ENCODE measurements at places on chromosomes 2 and 18. TPM values are rescaled to one million over a fixed set of nuclear protein-coding genes. Genes with fewer than 3 reads are reported as not detected.

GRCh38 chr2:240156435-240157146 lies 16.1 kb upstream of the OTOS start:
- peak; percentile 50 for DNase-seq

DNA sequence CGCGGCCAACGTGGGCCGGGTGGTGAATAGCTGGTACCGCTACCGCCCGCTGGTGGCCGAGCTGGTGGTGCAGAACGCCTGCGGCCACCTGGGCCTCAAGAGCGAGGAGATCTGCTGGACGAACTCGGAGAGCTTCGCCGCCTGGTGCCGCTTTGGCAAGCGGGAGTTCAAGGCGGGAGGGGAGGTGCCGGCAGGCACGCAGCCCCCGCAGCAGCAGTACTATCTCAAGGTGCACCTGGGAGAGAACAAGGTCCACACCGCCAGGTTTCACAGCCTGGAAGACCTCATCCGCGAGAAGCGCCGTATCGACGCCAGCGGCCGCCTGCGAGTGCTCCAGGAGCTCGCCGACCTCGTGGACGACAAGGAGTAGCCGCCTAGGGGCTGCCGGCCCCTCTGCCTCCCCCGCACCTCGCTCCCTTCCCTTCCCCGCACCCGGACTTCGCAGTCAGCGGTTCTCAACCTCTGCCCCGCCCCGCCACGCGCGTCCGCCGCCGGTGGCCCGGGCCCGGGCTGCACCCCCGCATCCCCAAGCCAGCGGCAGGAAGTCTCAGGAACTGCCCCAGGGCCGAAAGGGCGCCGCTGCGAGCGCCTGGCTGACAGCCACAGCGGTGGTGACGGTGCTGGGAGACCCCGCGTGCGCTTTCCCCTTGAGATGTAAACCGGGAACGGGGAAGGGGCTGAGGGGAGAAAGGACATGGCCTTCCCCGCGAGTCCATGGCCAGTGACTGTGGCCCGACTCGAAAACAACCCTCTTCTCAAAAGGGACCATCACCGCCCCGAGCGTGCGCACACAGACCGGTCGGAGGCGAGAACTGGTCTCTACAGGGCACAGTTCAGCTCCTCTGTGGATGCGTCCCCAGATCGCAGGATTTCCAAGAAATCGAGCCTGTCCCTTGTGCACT lies 2.2 kb downstream of the LRATD1 start:
- peak; percentile 90 for DNase-seq

MRPL30 gene
- total RNA-seq = 49.0 TPM

- no peak for DNase-seq
Measured at GRCh38 chr2:149080971-149081370, 42.5 kb downstream of the LYPD6B start.

GRCh38 chr2:148282201-148282600 lies 261.3 kb downstream of the MBD5 start:
- no peak for DNase-seq

ESPNL gene
- 1.5 TPM for total RNA-seq

- no peak for DNase-seq
Measured at GRCh38 chr2:219099329-219099728, 38.6 kb upstream of the IHH start.

DNA sequence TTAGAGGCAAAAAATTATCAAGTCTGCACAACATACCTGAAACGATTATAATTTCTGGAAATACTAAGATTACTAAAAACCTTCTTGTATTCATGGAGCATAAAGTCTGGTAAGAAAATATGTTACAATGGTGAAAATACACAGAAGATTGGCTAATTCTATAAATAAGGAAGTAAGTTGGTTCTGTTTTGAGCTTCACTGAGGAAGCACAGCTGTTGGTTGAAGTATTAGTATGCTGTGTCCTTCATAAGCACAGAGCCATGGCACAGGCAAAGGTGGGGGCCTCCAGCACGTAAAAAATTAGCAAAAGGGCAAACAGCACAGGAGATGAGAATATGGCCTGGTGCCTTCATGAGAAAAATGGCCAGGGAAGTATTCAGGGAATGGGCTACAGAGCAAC lies 40.4 kb upstream of the ANKRD62 start:
- DNase-seq = no peak

DNA sequence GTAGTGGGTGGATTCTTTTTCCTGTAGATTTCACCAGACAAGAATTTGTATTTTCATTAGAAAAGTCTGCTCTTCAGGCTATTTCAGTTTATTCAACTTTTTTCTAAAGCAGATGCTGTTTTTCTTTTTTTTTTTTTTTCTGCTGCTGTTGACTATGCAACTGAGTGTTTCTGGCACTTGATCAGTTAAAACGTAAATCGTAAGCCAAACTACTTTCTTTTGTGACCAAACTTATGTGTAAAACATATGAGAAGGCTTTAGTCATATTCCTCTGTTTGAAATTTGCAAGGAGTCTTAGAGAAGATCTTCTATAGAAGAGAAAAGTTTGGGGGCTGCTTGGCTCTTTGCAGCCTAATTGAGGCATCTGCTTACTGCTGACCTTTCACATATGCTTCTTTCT lies 170.1 kb downstream of the PARD3B start:
- no peak for DNase-seq

MIB1 gene
- total RNA-seq = 64.3 TPM

DNA sequence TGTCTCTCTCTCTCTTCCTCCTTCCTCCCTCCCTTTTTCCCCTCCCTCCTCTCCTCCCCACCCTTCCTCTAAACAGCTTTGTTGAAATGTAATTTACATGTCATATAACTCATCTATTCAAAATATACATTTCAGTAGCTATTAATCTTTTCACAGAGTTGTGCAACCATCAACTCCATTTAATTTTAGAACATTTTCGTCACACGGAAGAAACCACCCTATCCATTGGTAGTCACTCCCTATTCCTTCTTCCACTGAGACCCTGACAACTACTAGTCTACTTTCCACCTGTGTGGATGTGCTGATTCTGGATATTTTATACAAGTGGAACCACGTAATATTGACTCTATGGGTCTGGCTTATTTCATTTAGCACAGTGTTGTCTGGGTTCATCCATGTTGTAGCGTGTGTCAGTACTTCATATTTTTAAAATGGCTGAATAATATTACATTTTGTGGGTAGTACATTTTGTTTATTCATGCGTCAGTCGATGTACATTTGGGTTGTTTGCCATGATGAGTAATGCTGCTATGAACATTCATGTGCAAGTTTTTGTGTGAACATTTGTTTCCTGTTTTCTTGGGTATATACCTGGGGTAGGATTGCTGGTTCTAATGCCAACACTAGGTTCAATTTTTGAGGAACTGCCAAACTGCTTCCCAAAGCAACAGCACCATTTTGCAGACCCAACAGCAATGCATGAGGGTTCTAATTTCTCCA lies 100.1 kb upstream of the GCFC2 start:
- DNase-seq = no peak

GRCh38 chr2:153349603-153350002 lies 129.0 kb downstream of the RPRM start:
- no peak for DNase-seq

DNA sequence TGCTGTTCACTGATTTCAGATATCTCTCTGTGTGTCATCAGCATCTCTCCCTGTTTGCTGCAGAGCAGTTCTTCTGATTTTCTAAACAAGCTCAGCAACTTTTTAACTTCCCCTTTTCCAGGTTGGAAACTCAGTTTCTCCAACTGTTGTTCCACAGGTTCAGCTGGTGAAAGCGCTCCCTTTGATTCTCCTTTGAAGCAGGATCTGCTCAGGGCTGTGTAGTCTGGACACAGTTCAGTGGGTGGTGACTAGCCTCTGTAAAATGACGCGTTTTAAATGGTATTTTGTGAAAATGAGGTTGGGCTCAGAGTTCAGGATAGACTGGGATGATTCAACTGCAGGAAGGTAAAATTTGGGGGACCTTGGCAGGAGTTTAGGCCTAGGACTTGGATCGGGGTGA lies 106.3 kb downstream of the TRIM43 start:
- no peak for DNase-seq

DNA sequence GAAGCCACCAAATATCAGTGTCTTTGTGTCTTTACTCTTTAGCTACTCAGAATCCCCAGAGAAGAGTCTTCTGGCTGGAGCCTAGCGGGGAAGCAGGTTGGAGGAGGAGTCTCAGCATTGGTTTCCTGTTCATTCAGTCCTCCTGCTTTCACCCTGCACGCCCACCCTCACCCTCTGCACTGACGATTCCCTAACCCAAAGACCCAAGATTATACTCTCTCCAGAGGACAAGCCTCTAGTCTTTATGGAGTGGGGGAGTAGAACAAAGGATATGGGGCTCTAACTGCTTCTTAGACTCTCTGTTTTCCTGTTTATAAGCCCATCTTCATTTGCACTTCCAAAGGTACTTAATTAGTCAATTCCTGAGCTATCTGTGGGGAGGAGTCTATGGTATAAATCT lies 338.8 kb downstream of the AGPS start:
- peak; percentile 52 for DNase-seq

- peak; percentile 49 for DNase-seq
Measured at GRCh38 chr18:79332646-79333045, 63.1 kb upstream of the NFATC1 start.

CNDP1 gene
- not detected for total RNA-seq

- no peak for DNase-seq
Measured at GRCh38 chr2:140580532-140581151, 1550.2 kb downstream of the LRP1B start.

GRCh38 chr2:206154197-206154596 lies 5.0 kb downstream of the NDUFS1 start:
- no peak for DNase-seq

TLX2 gene
- total RNA-seq = not detected

- no peak for DNase-seq
Measured at GRCh38 chr2:68745006-68745405, 10.4 kb downstream of the ARHGAP25 start.

GRCh38 chr2:38534746-38535403 lies 67.9 kb downstream of the HNRNPLL start:
- no peak for DNase-seq

GRCh38 chr2:9560628-9561027 lies 5.0 kb upstream of the ADAM17 start:
- DNase-seq = no peak

DNA sequence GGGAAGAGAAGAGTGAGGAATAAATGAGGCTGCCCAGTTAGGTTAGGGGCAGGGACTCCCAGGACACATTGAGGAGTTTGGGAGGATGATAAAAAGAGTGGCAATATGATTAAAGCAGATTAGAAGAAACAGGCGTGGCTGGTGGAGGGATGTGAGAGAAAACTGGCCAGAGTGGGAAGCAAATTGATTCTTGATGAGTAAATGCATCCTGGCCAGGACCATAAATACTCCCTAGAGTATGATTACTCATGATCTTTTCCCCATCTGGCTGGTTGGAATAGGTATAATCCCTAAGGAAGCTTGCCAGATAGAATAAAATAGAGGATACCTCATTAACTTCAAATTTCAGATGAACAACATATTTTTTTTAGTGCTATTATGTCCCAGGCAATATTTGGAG lies 21.5 kb upstream of the DAW1 start:
- no peak for DNase-seq

- DNase-seq = no peak
Measured at GRCh38 chr2:158774681-158775080, 20.4 kb upstream of the DAPL1 start.

CNTNAP5 gene
- total RNA-seq = 0.04 TPM

GRCh38 chr2:120798567-120799247 lies 63.0 kb downstream of the GLI2 start:
- peak; percentile 87 for DNase-seq

CHRNG gene
- total RNA-seq = not detected

DNA sequence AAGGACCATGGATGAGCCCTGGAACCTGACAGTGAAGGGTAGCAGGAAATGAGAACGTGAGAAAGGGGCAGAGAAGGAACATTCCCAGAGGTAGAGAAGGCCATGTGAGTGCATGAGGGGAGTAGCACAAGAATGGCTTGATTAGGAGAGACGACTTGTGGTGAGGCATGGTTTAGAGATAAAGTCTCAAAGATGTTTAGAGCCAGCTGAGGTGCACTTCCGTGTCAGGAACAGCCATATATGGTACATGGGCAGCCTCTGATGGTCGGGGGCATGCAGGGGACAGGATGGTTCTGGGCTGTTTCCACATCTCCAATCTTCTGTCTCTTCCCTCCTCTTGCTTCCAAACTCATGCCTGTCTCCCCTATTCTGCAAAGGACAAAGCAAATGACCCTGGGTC lies 28.8 kb upstream of the EFEMP1 start:
- DNase-seq = no peak

- no peak for DNase-seq
Measured at GRCh38 chr2:227805578-227805977, 8.1 kb upstream of the CCL20 start.

GREB1L gene
- not detected for total RNA-seq

CYB5A gene
- 130 TPM for total RNA-seq

- DNase-seq = no peak
Measured at GRCh38 chr2:52115750-52116149, 1083.8 kb upstream of the NRXN1 start.

GRCh38 chr2:150129921-150130575 lies 357.4 kb downstream of the RND3 start:
- DNase-seq = no peak

DNA sequence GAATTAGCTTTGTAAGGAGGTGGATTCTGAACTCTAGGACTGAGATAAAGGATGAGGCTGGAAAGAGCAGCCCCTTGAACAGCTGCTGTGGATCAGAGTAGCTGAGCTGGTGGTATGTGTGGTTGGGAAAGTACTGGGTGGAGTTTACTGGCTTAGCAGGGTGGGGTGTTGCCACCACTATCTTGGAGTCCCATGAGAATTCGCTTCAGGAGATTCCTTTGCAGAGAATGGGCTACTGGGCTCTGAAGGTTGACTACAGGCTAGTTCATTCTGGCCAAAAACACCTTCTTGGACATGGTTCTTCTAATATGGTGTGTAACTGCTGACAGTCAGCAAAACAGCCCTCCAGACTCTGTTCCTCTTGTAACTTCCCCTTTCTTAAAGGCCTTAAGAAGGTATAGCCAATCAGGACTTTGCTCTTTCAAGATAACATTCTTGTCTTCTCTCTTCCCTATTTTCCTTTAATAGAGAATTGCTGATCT lies 52.7 kb downstream of the TET3 start:
- no peak for DNase-seq

- DNase-seq = no peak
Measured at GRCh38 chr18:31303771-31304170, 14.2 kb upstream of the DSG1 start.

DNA sequence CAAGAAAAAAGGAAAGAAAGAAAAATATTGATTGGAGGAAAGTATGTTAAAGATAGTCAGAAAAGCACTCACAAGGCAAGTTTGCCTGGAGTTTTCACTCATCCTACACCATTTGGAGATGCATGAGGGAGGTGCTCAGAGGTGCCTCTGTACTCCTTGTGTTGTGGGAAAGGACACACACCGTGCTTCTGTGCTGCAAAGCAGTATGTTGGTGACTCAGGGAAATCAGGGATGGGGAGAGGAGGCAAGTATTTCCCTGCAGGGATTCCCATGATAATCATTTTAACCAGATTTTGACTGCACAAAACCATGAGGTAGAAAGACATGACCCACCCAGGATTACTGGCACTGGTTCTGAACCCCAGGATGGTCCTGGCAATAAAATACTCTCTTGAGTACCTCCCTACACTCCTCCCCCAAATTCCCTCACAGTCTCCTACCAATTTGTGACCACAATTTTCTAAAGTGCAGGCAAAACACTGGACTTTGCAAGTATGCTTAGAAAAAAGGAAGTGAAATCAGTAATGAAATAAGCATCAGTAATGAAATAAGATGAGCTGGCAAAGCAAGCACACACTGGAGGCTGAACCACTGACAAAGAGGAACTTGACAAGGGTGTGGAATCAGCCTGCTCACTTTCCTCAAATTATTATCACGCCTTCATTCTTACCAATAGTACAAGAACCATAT lies 155.5 kb upstream of the ACVR2A start:
- DNase-seq = no peak

GRCh38 chr2:127941461-127941860 lies 55.7 kb upstream of the AMMECR1L start:
- no peak for DNase-seq

Data from H7 (cell line).